Activated CD8-positive, alpha-beta memory T cell treated with anti-CD3 and anti-CD28 coated beads for 4 hours (primary cell): ENCODE measurements at places on chromosomes 2 and 18.

- DNase-seq, result no peak
Measured at GRCh38 chr2:188293601-188294351, 2.1 kb downstream of the GULP1 start.

DNA sequence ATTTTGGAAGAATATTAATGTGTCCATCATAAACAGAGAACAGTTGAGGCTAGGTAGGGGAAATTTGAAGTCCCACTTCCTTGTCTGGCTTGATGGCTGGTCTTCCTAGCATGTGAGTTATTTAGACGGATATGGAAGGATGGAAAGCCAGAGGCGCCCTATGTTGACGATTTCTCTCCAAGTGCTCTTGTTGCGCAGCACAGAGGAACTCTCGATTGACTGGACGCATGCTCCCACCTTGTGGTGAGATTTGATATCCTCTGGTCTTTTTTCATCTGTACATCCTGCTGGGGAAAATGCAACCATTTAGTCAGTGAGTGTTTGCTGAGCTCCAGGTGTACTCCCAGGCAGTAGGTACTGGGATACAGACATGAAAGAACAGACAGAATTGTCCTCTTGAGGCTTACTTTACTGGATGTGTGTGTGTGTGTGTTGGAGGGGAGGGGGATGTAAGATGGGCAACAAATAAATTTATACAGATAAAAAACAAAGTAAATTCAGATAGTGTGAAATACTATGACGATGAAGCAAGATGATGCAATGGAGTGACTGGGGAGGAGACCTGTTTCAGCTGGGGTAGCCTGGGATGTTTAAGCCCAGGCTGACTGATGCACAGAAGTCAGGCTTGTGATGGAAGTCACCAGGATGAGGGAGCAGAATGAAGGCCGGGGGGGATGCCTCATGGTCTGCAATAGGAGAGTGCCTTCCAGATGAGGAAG, 137.2 kb downstream of the TRIM43 start:
- no peak for DNase-seq

DNA sequence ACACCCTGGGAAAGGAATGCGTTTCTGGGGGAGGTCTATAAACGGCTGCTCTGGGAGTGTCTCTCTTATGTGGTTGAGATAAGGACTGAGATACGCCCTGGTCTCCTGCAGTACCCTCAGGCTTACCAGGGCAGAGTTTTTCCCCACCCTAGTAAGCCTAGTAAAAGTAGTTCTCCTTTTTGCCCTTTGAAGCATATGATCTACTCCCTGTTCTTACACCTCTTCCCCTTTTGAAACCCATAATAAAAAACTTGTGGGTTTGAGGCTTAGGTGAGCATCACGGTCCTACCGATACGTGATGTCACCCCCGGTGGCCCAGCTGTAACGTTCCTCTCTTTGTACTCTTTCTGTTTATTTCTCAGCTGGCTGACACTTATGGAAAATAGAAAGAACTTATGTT, 97.4 kb downstream of the FSIP2 start:
- no peak for DNase-seq

- DNase-seq, result no peak
Measured at GRCh38 chr2:202096736-202097135, 23.7 kb downstream of the KIAA2012 start.

GRCh38 chr2:5777131-5777535, 84.9 kb downstream of the SOX11 start:
- no peak for DNase-seq

GRCh38 chr18:12631831-12632477, 26.0 kb downstream of the SPIRE1 start:
- no peak for DNase-seq

GRCh38 chr18:79467126-79467525, 71.4 kb downstream of the NFATC1 start:
- no peak for DNase-seq

GRCh38 chr2:236744716-236745115, 175.1 kb downstream of the ACKR3 start:
- no peak for DNase-seq

DNA sequence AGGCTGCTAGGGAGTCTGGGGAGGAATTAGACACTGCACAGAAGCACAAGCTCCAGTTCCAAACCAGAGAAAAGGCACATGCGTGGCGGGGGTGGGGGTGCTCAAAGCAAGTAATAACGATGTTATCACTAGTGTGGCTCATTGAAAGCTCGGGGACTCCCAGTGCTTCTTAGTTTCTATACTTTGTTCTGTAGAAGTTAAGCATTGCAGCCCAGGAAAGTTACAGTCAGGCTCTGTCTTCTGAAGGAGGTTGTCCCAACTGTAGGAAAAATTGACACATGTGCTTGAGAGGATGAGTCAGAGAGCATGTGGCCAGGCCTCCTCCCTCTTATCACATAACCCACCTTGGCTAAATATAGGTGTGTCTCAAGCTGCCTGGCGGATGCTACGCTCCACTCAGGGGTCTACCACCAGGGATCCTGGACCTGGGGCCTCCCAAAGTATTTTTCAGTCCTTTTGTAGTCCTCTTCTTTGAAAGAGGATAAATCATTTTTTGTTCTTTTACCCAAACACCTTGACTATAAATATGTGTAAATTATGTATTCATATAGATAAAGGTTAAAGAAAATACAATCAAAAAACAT, 3.8 kb downstream of the GALNT5 start:
- DNase-seq, result peak; percentile 44

GRCh38 chr2:129502781-129503180, 476.7 kb upstream of the RAB6C start:
- DNase-seq, result no peak

DNA sequence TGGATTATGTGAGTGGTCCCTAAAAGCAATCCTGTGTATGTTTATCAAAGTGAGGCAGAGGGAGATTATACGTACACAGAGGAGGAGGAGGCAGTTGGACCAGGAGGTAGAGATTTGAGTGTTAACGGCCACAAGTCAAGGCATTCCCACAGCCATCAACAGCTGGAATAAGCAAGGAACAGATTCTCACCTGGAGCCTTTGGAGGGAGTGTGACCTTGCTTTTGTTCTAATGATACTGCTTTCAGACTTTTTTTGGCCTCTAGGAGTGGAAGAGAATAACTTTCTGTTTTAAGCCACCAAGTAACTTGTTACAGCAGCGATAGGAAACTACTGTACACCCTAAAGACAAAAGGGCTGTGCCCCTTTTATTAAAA, 18.1 kb downstream of the LCLAT1 start:
- no peak for DNase-seq

GRCh38 chr2:159617646-159618045, 1.3 kb upstream of the BAZ2B start:
- no peak for DNase-seq

- DNase-seq, result no peak
Measured at GRCh38 chr2:7815726-7816125, 866.1 kb upstream of the ID2 start.

- no peak for DNase-seq
Measured at GRCh38 chr18:57043241-57043640, 103.6 kb upstream of the BOD1L2 start.

GRCh38 chr2:137220438-137220993, 455.2 kb downstream of the THSD7B start:
- no peak for DNase-seq

- DNase-seq, result no peak
Measured at GRCh38 chr2:65397122-65397521, 35.3 kb downstream of the SPRED2 start.

DNA sequence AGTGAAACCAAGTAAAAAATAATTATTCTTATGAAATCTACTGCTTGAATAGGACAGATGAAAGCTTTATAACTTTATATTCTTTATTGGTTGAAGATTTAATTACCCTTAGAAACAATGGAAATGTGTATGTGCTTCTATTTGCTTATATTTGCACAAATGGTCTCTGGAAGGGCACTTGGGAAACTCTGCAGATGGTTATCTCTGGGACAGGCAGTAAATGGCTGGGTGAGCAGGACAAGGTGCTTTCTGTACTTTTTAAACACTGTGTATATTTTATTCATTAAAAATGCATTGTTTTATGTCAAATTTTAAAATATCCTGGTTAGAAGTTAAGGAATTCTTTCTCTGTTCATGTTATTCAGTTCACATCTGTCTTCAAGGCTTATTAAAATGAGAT, 131.1 kb downstream of the LRRTM4 start:
- DNase-seq, result no peak

GRCh38 chr2:132372276-132372675, 44.3 kb upstream of the GPR39 start:
- no peak for DNase-seq

- no peak for DNase-seq
Measured at GRCh38 chr18:10775026-10775425, 249.2 kb downstream of the NAPG start.

DNA sequence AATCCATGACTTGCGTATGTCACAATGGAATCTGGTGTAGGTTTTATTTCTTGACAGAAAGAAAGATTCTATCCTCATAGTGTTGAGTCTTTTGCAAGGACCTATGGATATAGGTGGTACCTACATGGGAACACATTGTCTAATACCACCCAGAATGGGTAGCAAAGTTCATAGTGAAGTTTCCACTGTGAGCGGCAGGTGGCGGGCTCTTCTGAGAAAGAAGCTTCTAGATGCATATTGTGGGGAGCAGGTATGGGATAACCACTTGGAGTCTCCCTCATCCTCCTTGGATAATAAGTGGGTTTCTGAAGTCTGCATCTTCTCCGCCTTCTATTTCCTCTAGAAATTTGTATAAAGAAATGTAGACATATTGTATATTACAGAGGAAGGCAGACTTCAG, 44.9 kb downstream of the LINC00305 start:
- no peak for DNase-seq

GRCh38 chr18:72965616-72966015, 97.8 kb upstream of the NETO1 start:
- DNase-seq, result no peak

DNA sequence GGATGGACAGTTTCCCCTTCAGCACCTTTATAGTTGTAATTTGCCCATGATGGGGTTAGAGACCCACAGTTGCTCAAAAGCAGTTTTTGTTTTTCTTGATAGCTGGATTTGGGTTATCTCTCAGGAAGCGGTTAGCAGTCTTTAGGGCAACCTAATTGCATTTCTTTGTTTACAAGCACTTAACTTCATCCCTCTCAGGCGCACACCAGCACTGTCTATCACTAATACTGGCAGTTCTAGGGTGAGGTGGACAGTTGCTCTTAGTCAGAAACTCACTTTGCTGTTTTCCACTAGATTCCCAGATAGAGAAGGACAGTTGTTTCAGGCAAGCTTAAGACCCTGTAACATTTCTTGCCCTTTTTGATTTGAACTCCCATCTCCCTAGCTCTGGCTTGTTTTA, 146.0 kb downstream of the AGAP1 start:
- no peak for DNase-seq

- no peak for DNase-seq
Measured at GRCh38 chr2:26653207-26654060, 12.3 kb upstream of the CIB4 start.

GRCh38 chr2:74290466-74291217, 52.6 kb downstream of the SLC4A5 start:
- DNase-seq, result no peak

GRCh38 chr2:83224591-83225200, 1234.4 kb downstream of the SUCLG1 start:
- no peak for DNase-seq

GRCh38 chr2:182593394-182593975, 122.6 kb upstream of the DNAJC10 start:
- DNase-seq, result no peak

DNA sequence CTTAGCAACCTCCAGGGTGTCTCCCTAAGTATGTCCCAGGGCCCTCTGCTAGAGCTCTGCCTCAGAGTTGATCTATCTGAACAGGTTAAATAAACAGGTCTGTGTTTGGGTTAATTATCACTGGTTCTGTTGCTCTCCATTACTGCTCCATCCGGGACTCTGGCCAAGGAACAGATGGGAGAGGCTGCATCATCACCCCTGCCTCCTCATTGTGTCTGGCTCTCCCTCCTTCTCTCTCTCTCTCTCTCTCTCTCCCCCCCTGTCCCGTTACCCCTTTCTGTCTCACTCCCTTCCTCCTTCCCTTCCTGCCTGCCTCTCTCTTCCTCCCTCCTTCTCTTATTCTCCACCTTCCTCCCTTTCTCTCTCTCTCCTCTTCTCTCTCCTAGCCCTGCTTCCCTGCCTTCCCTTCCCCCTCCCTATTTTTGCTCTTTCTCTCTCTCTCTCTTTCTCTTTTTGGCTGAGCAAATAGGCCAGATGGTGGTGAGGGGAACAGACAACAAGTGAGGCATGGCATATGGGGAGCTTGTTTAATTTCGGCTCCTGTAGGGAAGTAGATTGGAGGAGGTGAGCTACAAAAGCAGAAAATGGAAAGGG, 62.1 kb downstream of the SETBP1 start:
- DNase-seq, result no peak
